ENCODE measurements at places on chromosomes 13 and 19. TPM values are rescaled to one million over a fixed set of nuclear protein-coding genes. Genes with fewer than 3 reads are reported as not detected.
A peak's percentile ranks its signal among the peaks of the same experiment; 100 is the strongest.

DNA sequence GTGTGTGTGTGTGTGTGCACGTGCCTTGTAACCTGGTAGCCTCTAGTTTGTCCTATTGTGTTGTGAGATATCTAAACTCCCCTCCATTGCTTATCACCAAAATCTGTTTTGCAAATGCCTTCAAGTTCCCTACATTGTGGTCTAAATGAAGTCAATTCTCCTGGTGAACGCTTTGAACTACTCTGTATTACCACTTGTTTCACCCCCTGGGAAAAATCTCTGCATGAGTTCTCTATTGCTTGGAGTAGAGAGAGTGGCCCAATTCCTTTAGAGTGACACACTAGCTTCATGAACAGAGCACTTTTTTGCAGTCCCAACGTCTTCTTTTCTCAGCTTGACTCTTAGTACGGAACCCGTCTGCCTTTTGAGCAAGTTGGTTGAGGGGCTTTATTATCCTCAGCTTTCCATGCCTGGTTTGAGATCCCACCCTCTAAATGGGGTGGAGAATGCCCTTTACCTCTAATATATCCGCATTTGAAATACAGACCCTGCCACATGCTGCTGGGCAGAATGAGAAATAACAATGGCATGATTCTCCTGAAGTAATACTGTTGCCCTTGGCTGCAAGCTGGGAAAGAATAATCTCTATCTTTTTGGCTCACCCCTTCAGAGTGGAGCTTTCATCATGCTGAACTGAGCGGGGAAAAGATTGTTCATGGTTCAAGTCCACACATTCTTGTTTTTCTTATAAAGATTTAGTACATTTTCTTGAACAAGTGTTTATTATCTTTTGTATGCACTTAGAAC, 2545.3 kb downstream of the PCDH9 start:
- no peak for DNase-seq

- no peak for DNase-seq
Observed at GRCh38 chr13:37602733-37603381, 4.3 kb upstream of the POSTN start.

DNA sequence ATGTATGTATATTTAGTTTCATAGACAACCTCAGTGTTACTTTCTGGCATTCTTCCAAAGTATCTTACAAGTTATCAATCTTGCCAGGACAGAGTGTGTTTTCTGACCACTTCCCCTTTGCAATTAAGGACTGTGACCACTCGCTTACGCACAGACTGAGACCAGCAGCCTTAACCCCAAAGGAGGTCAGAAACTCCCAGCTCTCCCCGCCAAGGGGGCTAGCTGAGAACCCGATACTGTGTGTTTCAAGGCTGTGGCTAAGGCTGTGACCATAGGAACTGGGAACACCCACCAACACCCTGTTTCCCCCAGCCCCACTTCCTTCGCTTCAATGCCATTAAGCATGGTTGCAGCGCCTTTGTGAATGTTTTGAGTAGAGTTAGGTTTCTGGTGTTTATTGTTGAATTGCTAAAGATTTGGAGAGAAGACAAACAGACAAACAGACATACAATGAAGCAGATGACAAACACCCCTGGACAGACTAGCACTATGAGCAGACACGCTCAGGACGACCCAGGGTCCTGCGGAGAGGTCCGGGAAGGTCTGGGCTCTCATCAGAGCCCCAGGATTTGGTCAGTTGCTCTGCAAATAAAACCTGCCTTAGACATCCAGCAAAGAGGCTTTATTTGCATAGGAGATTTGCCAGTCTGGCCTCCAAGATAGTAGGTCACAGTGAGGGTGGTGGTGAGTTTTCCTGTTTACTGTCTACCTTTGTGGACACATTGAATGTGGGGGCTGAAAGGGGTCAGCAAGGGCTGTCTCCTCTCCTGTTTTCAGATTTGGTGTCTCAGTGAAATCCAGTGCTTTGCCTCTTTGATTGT, 25.0 kb upstream of the TNFSF11 start:
- no peak for DNase-seq

- no peak for DNase-seq
Observed at GRCh38 chr19:39428283-39429112, 7.3 kb downstream of the RPS16 start.

DNA sequence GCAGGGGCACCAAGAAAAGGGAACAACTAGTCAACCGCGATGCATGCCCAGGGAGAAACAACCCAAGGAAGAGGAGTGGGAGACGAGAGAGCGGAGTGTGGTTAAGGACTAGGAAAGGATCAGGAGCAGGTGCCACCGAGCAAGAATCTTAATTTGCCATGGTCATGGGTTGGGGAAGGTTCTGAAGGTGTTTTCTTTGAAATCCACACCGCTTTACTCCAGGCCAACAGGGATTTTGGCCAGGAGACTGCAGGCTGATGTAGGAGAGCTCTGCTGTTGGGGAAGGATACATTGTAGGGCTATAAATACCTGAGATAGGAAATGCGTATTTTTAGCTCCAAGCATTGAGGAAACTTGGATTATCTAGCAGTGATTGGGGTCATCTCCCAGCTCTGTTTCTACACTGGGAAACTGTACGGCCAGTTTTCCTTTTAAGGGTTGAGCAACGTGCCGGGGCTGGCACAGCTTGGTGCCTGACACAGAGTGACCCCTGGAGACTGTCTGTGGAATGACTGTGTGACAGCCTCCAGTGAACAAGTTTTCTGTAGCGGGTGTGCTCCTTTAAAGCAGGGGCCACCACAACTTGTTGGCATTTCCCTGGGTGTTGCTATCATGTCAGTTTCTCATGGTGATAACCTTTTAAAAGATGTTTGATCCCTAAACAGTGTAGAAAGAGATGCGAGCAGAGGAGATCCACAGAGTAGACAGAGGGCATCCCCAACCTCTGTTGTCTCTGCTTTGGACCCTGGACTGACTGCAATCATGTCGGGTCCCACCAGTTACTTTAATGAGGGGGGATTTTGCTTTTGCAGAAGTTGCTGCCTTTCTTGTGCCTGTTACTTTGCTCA, 34.3 kb downstream of the ZNF536 start:
- no peak for DNase-seq

DNA sequence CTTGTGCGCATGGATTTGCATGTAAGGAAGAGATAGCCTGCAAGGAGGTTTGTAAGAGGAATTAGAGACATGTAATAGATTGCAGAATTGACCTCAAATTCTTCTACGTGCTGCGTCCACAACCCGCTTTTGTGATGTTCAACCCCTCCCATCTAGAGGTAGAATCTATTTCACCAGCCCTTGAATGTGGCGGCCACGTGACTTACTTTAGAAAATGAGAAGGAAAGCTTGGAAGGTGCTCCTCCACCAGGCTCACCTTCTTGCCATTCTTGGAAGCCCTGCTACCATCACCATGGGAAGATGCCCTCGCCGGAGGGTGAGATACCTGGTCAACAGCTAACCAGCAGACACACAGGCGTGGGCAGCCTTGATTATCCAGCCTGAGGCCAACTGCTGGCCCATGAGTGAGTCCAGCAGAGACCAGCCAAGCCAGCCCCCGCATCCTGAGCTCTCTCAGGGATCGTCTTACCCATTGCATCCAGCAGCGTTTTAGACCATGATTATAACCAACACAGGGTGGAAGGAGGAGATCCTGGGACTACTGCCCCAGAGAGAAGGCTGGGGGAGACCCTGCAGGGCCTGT, 7.6 kb upstream of the PEPD start:
- DNase-seq, result no peak

GRCh38 chr13:113794086-113794485, 35.1 kb downstream of the TMEM255B start:
- no peak for DNase-seq

DNA sequence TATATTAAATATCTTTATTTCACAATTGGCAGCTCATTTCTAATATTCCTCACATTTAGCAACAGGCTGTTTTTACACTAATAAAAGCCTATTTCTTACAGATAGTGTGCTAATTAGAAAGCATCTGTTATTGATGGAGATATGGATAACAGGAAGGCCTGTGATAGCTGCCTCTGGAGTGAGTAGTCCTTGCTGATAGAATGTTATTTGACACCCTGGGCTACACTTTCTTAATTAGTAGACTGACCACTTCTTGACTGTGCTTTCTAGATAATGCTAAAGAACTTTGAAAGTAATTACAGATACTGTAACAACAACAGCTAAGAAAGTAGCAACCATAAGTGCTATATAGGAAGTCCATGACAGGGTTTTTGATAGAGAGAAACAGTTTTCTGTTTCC, 554.3 kb downstream of the DIAPH3 start:
- no peak for DNase-seq

- DNase-seq, result no peak
Observed at GRCh38 chr19:49064768-49065611, at the start of gene NTF4. Gene NTF4 (minus strand): TSS chr19:49064818. CDS start chr19:49061997, 2,821 bp downstream.

DNA sequence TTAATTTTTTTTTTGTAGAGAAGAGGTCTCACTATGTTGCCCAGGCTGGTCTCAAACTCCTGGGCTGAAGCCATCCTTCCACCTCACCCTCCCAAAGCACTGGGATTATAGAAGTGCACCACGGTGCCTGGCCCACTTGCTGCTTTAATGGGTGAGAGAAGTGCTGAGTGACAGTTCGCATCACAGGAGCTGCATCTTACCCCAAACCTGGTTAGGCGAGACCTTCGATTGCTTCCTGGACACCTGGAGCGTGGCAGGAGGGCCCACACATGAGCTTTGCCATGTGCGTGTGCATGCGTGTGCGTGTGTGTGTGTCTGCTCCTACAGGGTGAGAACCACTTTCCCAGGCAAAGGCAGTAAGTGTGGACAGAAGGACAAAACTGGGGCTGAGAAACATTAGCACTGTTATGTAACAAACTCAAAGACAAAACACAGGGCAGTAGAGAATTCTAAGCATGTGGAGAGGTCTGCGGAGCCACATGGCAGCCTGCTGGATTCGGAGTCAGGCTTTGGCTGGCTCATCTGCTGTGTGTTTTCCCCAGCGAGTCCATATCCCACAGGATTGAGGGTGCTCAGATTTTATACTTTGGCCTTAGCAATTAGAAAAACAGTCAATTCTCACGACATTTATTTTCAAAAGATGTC, 11.7 kb upstream of the MTIF3 start:
- DNase-seq, result no peak

GRCh38 chr19:10230173-10230860, 814 bp downstream of the S1PR2 start:
- DNase-seq, result peak; percentile 31

- no peak for DNase-seq
Observed at GRCh38 chr13:97535614-97536013, 101.6 kb downstream of the RAP2A start.

GRCh38 chr13:76023652-76024051, 387.5 kb downstream of the LMO7 start:
- peak; percentile 71 for DNase-seq

- DNase-seq, result no peak
Observed at GRCh38 chr13:28047757-28048388, 52.5 kb downstream of the FLT3 start.

The SIGLEC7 gene
- total RNA-seq, result not detected

The TPTE2 gene
- total RNA-seq, result not detected

The FFAR2 gene
- not detected for total RNA-seq

The SERPINE3 gene
- not detected for total RNA-seq

The NLRP4 gene
- 1.7 TPM for total RNA-seq

The CDX2 gene
- not detected for total RNA-seq

The ERICH4 gene
- not detected for total RNA-seq

The CCNE1 gene
- 8.9 TPM for total RNA-seq

The VSIG10L gene
- total RNA-seq, result 2.3 TPM

All from PC-9 (cell line).